Dermis blood vessel endothelial cell (primary cell): ENCODE measurements at places on chromosomes 13 and 19. TPM values are rescaled to one million over a fixed set of nuclear protein-coding genes. Genes with fewer than 3 reads are reported as not detected.

Gene HS6ST3
- total RNA-seq: under 0.01 TPM in 1 of 2 replicates, not detected in the other

Gene PROZ
- total RNA-seq: 0.17 TPM in 1 of 2 replicates, not detected in the other

Gene SYNE4
- 0.17 TPM in 1 of 2 replicates, not detected in the other for total RNA-seq

Gene ZIC2
- total RNA-seq: 0.47 TPM in 1 of 2 replicates, not detected in the other

Gene LRRC25
- total RNA-seq: not detected in 2 replicates

Gene CEACAM3
- not detected in 2 replicates for total RNA-seq

Gene CRB3
- not detected in 2 replicates for total RNA-seq

Gene NBEA
- 2.6 and 3.6 TPM in 2 replicates for total RNA-seq

Gene TSHZ3
- total RNA-seq: 0.88 and 3.2 TPM in 2 replicates

Gene LRRC8E
- total RNA-seq: 0.51 TPM in 2 replicates

Gene GAPDHS
- total RNA-seq: not detected in 2 replicates

Gene ZNF772
- 19.3 and 22.3 TPM in 2 replicates for total RNA-seq

Gene REEP6
- total RNA-seq: 0.34 and 1.0 TPM in 2 replicates

Gene CNN1
- total RNA-seq: 0.19 and 1.2 TPM in 2 replicates

Gene LYPD5
- total RNA-seq: 0.09 and 0.17 TPM in 2 replicates

Gene SIAH3
- total RNA-seq: under 0.01 TPM in 1 of 2 replicates, not detected in the other

Gene TEX29
- total RNA-seq: 0.14 and 0.85 TPM in 2 replicates

Gene GIPR
- total RNA-seq: 0.05 TPM in 1 of 2 replicates, not detected in the other

Gene LGALS4
- total RNA-seq: not detected in 2 replicates

Gene ZNF823
- 11.7 and 15.1 TPM in 2 replicates for total RNA-seq

Gene MBD3L5
- total RNA-seq: not detected in 2 replicates

Gene PLK5
- not detected in 2 replicates for total RNA-seq

Gene CYP4F12
- not detected in 2 replicates for total RNA-seq

Gene COX7A1
- total RNA-seq: 7.1 and 24.0 TPM in 2 replicates

Gene ARHGAP35
- 25.9 and 44.5 TPM in 2 replicates for total RNA-seq

Gene PLA2G4C
- 28.4 and 104 TPM in 2 replicates for total RNA-seq

Gene VSTM2B
- total RNA-seq: not detected in 2 replicates

Gene CGB5
- total RNA-seq: not detected in 2 replicates

Gene ZNF100
- 7.1 and 7.3 TPM in 2 replicates for total RNA-seq

Gene LRG1
- total RNA-seq: 1.2 and 1.6 TPM in 2 replicates

Gene ZNF358
- total RNA-seq: 20.9 and 36.6 TPM in 2 replicates

Gene ZNF649
- total RNA-seq: 6.5 and 9.2 TPM in 2 replicates

Gene FGF21
- not detected in 2 replicates for total RNA-seq

Gene KLHL1
- total RNA-seq: not detected in 2 replicates

Gene CNOT3
- 13.3 and 28.4 TPM in 2 replicates for total RNA-seq

Gene ZFR2
- total RNA-seq: 0.17 TPM in 1 of 2 replicates, not detected in the other

Gene EFNA2
- not detected in 2 replicates for total RNA-seq

Gene FOXA3
- 0.14 TPM in 1 of 2 replicates, not detected in the other for total RNA-seq

Gene ERF
- 32.7 and 42.4 TPM in 2 replicates for total RNA-seq
